ENCODE measurements at places on chromosomes 5 and 9.

GRCh38 chr5:26761045-26761444 is 277.3 kb downstream of the CDH9 start:
- no peak for DNase-seq

- no peak for DNase-seq
These were observed 1.6 kb upstream of the TNIP1 start for GRCh38 chr5:151082282-151082902.

- no peak for DNase-seq
These were observed 113.0 kb downstream of the FRMD3 start for GRCh38 chr9:83425240-83425639.

GRCh38 chr9:16563446-16563845 is 307.0 kb downstream of the BNC2 start:
- DNase-seq: no peak

DNA sequence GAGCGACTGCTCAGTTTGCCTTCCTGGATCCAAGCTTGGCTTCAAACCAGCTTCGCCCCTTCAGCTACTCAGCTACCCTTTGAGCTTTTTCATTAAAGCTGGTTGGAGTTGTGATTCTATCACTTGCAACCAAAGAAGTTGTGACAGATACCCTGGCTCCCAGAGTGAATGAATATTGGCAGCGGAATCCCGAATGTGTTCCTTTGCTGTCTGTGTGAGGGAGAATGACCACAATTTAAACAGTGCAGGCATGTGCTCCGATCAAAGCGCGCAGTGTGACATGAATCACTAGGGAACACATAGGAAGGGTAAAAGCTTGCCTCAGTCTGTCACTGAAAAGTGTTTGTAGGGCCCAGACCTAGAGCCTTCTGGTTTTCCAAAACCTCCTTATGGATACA is 6.6 kb upstream of the AFAP1L1 start:
- no peak for DNase-seq

DNA sequence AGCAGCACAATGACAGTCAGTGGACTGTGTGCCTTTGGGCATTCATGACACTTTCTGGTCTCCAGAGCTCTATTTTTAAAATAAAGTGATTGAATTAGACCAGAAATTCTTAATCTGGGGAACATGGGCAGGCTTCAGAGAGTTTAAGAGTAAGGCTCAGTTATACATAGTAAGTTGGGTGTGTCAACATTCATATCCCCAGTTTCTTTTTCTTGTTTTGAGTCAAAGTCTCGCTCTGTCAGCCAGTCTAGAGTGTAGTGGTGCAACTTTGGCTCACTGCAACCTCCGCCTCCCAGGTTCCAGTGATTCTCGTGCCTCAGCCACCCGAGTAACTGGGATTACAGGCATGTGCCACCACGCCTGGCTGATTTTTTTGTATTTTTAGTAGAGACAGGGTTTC is 13.7 kb upstream of the KIF4B start:
- DNase-seq: no peak

DNA sequence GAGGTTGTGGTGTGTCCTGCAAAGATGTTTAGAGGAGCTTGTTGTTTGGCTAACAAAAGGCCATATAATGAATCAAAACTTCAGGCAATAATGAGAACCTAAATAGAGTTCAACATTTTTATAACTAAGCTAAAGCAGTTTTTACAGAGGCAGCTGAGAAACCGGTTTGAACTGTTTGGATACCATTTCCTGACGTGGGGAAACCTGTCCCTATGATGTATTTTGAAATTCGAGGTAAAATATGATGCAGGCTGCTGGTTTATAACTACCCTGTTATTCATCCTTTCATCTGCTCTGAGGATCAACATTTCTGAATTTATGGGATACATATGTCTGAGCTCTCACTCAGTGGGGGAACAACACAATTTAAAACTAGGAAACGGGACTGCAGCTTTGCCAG is 289.5 kb upstream of the IRX2 start:
- DNase-seq: no peak

GRCh38 chr5:151627650-151628049 is 36.5 kb upstream of the FAT2 start:
- DNase-seq: no peak

GRCh38 chr9:120901755-120902568 is 24.6 kb downstream of the TRAF1 start:
- DNase-seq: no peak

DNA sequence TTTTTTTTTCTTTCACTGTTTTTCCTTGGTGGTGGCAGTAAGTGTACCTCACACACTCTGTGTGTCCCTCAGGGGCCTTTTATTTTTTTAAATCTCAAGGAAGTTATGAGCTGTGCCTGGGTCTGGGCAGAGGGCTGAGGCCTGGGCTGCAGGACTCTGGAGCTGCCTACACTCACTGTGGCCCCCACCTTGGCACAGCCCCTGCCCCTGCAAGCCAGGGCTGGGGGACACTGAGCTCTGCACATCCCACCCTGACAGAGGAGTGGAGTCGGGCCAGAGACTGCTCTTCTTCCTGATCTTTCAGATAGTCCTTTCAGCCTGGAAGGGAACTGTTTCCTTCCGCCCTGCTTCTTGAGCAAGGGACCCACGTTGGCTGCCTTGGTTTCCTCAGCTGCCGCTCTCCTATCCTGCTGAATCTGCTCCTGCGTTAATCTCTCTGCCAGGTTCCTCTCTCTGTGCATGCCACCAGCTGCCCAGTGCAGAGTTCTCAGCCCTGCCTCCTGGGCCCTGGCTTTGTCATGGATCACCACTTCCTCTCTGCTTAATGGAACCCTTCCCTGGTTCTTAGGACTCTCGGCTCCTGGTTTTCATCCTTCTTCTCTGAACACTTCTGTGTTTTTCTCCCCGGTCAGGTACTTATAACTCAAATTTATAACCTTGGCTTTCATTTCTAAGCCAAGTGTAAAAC is 502.3 kb downstream of the DIRAS2 start:
- no peak for DNase-seq

GRCh38 chr5:58200451-58200850 is 259.4 kb downstream of the PLK2 start:
- no peak for DNase-seq

DNA sequence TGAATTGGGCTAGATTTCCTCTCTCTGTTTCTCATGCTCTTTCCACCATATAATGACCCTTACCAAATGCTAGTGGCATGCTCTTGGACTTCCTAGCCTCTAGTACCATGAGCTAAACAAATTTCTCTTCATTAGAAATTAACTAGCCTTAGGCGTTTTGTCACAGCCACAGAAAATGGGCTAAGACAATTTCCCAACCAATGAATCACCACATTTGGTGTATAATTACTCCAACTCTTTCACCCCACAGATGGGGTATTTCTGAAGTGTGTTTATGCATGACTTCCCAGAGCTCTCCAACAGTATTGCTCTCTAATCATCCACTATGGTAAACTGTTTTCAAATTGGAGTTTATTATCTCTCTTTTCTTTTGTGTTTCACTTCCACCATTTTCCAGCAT is 1041.1 kb upstream of the COX7C start:
- no peak for DNase-seq

DNA sequence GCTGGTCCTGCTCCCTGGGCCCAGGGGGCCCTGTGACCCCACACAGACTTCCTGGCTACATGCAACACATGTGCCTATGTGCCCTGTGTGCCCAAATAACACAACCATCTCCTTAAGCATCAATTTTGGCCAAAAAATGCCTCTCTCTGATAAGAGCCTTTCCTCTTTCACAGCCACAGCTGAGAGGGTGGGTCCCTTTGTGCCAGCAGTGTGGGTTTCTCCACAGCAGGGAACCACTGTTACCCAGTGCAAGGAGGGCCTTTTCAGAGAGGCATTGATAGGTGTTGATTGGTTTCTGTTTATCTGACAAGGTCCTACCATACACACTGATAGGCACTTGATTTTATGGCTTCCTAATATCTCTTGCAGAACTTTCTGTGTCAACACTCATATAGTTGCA is 42.7 kb downstream of the SYK start:
- no peak for DNase-seq

DNA sequence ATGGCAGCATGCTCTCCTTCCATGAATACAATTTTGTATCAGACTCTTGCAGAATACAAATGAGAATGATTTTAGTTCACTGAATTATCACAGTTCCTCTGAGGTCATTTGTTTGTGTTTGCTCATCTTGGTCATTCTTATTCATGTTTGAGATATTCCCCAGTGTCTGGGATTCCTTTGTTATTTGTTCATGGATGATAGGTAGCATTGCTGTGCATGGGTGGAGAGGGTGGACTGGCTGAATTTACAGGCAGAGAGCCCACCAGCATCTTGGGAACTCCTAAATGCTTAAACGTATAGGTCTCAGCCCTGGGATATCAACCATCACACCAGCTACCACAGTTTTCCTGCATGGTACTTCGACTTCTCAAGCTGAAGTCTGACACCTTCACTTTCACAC is 459.8 kb downstream of the CCDC171 start:
- no peak for DNase-seq

- no peak for DNase-seq
These were observed 12.0 kb downstream of the PTGES start for GRCh38 chr9:129740666-129741464.

DNA sequence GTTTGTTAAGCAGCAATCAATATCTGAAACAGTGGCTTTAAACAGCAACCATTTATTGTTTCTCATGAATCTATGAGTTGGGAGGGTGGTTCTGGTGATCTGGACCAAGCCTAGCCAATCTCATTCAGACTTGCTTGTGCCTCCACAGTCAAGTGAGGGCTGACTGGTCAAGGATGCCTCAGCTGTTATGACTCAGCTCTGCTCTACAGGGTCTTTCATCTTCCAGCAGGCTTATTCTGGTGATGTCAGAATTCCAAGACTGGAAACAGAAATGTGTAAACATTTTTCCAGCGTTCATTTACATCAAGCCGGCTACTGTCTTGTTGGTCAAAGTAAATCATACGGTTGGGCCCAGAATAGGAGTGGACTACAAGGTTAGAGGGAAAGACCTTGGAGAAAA is 2.5 kb upstream of the PIP5K1B start:
- no peak for DNase-seq

GRCh38 chr5:115452536-115453235 is 91.9 kb downstream of the FEM1C start:
- DNase-seq: no peak

GRCh38 chr5:71807909-71808308 is 88.8 kb downstream of the CARTPT start:
- DNase-seq: no peak

- DNase-seq: no peak
These were observed 44.4 kb upstream of the RICTOR start for GRCh38 chr5:39118638-39119037.

DNA sequence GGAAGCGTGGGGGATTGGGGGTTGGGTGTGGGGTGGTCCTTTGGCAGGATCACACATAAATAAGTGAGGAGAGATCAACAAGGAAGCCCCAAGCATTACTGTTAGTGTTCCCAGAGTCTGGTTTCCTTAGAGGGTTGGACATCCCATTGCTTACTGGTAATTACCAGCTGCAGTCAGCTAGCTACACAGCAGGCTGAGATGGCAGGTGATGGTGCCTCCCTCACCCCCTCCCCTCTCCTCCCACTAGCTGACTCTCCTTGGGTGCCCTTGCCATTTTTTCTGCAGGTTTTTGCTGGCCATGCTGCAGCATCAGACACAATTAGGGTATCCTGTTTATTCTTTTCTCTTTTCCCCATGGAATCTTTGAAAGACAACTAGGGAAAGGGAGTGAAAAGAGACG is 107.5 kb upstream of the TLR4 start:
- DNase-seq: no peak

DNA sequence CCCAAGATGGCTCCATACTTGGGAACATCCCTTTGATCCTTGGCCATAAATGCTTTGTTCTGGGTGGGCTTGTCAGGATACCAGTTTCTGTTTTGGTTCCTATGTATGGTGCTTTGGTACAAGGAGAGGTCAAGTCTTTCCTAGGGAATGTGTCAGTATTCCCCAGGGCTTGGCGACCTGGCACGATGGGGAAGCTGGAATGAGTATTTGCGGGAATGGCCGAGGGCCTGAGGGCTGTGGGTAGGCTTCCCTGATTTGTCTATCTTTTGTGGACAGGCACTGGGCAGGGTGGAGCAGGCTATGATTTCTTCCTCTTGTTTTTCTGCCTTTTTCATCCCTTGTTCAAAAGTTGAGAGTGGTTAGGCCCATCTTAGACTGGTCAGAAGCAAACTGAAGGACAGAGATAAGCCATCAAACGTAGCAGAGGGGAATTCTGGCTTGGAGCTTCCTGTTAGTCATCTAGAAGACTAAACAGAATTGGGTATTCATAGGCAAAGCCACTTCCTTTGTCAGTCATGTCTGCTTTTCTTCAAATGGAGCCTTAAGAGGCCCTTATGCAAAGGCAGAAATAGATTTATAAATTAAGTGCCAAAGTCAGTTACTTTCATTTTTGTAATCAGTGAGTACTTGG is 13.7 kb downstream of the DOCK2 start:
- DNase-seq: no peak

- no peak for DNase-seq
These were observed 100.4 kb downstream of the LURAP1L start for GRCh38 chr9:12875191-12875590.

GRCh38 chr9:134922932-134923240 is 5.2 kb upstream of the FCN1 start:
- DNase-seq: no peak

- no peak for DNase-seq
These were observed 4.1 kb upstream of the ADGRV1 start for GRCh38 chr5:90554358-90555006.

DNA sequence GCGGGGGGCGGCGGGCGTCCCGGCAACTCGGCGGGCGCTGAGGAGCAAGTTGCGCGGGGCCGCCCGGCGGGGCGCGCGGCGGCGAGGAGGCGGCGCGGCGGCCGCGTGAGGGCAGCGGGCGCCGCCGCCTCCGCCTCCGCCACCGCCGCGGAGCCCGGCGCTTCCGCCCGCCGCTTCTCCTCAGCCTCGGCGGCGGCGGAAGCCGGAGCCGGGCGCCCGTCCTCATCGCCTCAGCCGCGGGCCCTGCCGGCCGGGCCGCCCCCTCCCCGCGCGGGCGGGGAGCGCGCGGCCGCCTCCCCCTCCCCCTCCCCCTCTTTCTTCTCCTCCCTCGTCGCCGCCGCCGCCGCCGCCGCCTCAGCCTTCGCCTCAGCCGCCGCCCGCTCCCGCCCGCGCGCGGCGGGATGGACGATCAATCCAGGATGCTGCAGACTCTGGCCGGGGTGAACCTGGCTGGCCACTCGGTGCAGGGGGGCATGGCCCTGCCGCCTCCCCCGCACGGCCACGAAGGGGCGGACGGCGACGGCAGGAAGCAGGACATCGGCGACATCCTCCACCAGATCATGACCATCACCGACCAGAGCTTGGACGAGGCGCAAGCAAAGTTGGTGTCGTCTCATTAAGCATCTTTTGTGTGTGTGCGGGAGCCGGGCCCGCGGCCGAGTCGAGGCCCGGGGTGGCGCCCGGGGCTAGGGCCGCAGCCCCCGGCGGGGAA is at the start of gene PBX3:
Gene PBX3, plus strand, starts transcription at position 321 of the 712 bp plus-strand sequence.
- DNase-seq: peak; percentile 71
